ENCODE measurements at places on chromosomes 12 and 14. TPM values are rescaled to one million over a fixed set of nuclear protein-coding genes. Genes with fewer than 3 reads are reported as not detected.

The E2F7 gene
- total RNA-seq: under 0.01 TPM

DNA sequence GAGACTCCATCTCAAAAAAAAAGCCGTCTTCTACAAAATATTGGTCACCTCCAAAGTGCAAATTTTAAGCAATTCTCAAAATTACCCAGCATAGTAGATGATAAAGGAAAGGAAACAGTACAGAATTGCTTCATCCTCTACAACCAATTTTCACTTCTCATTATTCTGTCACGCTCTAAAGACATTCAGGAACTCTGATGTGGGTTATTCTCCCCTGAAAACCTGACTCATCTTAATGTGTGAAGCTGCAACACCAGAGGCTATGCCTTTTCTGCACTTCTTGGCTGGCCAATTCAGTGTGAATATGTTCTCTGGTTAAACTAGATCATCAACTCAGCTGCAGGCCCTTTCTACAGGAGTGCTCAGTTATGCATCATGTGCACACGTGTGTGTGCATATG, 11.0 kb downstream of the PTGER2 start:
- no peak for DNase-seq

GRCh38 chr12:55777856-55778255, 34.9 kb downstream of the GDF11 start:
- DNase-seq: no peak

DNA sequence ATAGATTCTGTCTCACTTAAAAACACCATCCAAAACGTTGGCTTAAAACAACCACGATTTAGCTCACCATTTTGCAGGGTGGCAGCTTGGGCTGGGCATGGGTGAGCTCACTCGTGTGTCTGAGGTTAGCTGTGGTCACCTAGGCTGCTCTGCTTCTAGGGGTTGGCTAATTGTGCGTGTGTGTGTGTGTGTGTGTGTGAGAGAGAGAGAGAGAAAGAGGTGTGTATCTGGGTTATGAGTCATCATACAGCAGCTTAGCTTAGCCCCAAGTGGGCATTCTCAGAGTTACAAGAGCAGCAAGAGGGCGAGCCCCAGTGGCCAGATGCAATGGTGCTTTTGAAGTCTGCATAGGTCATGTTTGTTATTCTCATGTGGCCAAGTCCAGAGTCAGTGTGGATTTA, 6.0 kb downstream of the FBXW8 start:
- DNase-seq: no peak

DNA sequence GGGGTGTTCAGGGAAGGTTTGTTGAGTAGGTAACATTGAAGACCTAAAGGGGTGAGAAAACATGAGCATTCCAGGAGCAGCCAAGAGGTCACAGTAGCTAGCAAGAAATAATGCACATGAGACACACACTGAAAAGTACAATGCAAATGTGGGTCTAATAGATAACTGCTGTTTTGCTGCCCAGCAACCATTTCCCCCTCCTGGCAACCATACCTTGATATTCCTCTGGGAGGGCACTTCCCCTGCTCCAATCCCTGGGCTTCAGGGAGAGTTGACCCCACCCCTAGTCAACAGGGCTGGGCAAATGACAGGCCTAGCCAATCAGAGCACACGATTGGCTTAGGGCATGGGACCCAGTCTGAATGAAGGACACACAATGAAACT, 8.5 kb upstream of the ACTN1 start:
- DNase-seq: no peak

DNA sequence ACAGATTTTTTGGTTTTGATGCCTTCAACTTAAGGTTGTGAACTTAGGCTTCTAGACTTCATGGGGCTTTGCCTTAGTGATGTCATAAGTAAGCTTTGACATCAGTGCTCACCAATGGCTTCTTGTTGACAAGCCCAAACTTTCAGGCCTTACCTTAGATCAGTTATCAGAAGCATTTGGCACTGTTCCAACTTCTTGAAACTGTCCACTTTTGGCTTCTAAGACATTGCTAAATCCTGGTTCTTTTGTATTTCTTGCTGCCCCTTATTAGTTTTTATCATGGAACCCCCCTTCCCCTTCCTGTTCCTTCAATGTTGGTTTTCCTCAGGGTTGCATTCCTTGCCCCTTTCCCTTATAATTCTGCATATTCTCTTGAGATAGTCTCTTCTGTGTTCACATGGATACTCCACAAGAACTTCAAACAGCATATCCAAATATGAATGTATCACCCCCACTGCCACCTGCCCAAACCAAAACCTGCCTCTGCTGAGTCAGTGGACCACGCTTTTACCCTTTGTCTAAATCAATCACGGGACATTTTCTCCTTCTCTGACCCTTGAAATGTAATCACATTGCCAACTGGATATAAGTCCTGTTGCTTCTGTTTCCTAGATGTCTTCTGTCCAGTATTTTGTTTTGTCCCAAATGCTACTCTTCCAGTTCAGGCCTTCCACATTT, 7.9 kb downstream of the PFKM start:
- no peak for DNase-seq

GRCh38 chr14:61653507-61653906, 41.8 kb upstream of the HIF1A start:
- DNase-seq: no peak

DNA sequence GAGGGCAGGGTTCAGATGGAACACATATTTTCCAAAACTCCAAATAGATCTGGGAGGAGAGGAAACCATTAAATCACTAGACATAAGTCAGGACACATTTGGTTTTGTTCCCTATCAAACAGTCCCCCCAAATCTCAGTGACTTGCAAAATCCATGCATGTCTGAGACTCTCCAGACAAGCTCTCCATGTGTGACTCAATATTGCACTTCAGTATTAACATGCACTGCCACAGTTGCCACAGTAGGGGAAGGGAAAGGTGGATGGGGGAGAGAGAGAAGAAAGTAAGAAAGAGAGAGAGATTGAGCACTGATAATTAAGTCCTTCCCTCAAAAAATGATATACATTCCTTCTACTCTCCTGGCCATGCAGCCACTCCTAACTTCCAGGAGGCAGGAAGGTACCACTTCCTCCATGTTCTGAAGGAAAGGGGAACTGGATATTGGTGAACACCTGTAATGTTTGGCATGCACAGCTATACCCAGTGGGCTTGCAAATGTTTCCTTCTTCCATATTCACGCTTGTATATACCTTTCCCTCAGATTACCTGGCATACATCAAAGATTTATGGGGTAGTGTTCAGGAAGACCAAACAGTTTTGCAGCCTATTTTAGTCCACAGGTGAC, 310.0 kb downstream of the ZFP36L1 start:
- DNase-seq: no peak

- DNase-seq: no peak
Observed at GRCh38 chr14:33578461-33579216, 372.2 kb downstream of the EGLN3 start.

- DNase-seq: no peak
Observed at GRCh38 chr12:62933602-62934238, 1.2 kb downstream of the PPM1H start.

All from breast epithelium (tissue), 4 donors.